ENCODE measurements at places on chromosomes 1 and 21.

DNA sequence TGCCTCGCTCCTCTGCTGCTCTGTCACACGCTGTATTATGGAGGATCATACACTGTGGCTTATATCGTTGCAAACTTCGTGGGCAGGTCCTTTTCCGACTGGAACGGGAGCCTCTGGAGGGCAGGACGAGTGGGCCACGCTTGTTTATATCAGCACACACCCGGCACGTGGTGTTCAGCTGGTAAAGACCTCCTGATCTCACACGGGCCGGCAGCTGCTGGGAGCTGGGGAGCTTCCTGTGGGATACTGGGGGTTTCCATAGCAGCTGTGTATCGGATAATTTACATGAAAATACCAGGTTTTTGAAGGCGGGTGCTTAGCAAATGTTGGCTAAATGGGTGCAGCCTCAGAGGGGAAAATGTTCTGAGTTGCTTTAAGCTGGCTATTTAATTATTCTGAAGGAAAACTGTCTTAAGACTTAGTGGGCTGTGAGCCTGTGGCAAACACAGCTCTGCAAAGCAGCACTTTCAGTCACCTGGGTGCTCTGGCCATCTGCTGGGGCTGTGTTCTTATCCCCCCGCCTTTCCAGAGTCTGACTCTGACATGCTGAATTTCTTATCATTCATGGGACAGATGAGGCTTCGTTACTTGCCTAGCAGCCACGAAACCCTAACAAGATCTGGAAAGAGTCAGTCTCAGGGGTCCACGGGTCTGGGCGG is 103.6 kb upstream of the GCLM start:
- DNase-seq, result no peak

DNA sequence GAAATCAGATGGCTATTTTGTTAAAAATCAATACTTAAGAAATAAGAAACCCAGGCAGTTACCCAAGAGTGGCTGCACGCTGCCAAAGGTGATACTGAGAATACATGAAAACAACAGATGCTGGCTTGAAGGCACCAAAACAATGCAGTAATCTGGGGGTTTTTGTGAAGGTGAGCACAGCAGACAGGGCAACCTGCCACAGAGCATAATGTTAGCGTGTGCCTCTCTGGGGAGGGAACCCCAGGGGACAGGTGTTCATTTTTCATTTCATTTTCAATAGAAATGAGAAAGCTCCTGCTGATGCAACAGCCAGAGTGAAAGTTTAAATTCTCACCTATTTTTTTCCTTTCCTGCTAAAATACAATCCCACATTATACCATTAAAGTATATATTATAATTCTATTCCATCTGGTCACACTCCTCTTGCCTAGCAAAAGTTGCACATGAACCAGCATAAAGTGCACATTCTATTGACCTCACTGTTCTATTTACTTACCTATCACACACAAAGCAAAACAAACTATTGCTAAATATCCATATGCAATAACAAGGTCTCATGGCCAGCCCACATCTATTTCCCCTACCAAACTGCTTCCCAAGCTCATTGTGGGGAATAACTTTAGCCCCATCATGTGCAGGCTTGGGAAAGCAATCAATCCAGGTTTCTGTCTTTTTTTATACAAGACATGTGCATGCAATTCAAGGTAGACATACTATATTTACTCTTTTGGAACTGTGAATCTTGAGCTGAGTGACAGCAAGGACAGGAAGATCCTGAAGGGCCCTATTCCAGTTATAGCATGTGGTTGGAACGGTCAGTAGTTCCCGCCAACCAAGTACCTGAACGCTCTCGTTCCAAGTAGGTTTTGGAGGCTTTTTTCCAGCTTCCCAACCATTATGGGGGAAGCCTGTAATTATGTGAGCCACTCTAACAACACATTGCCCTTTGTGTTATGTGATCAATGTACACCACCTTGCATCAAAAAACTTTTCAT is 173.6 kb downstream of the RERE start:
- DNase-seq, result no peak

DNA sequence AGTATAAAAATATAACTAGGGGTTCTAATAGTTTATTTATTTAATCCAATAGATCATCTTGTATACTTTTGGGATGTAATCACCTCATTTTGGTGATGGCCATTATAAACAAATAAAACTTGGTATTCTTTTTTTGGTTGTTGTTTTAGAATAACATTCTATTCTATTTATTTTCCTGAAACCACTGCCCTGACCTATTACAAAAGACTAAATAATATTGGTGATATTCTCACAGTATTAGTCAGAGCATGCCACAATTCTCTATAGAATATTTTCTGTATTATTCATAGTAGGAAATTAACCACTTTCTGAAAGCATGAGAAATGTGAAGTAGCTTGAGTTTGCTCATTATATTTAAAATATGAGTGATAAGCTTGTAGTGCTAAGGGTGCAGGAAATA is 54.1 kb upstream of the LRRC7 start:
- no peak for DNase-seq

DNA sequence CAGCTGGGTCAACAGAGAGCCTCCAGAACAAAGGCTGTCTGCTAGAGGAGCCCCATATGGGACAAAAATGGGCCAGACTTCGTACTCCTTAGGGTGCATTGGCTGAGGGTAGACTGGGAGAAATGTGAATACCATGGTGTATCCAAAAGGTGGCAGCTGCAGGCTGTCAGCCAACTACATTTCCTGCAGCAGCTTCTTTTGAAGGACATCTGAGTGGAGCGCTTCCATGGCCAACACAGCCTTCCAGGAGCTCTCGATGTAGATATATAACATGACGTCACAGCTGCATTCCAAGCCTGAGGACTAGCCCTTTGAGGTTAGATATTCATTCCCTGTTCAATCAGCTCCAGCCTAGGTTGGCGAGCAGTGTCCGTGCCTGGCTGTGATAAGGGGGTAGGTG is 107.7 kb downstream of the MAB21L3 start:
- DNase-seq, result no peak

DNA sequence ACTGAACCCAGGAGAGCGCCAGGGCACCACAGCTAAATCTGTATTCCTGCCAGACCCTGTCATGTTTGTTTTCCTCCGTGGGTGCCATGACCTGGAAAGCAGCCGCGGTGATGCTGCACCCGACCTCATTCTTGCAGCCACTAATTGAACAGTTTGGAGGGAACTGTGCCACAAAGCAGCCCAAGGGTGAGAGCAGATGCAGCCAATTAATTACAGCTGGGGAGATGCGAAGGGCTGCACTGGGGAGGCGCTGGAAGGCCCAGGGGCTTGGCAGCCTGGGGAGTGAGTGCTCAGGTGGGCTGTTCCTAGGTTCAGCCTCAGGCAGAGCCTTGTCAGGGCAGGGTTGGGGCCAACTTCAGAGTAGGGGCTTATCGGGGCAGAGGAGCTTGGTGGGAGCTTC is 158.4 kb upstream of the CD34 start:
- no peak for DNase-seq

GRCh38 chr1:22471078-22471477 is 19.4 kb downstream of the ZBTB40 start:
- DNase-seq, result no peak

DNA sequence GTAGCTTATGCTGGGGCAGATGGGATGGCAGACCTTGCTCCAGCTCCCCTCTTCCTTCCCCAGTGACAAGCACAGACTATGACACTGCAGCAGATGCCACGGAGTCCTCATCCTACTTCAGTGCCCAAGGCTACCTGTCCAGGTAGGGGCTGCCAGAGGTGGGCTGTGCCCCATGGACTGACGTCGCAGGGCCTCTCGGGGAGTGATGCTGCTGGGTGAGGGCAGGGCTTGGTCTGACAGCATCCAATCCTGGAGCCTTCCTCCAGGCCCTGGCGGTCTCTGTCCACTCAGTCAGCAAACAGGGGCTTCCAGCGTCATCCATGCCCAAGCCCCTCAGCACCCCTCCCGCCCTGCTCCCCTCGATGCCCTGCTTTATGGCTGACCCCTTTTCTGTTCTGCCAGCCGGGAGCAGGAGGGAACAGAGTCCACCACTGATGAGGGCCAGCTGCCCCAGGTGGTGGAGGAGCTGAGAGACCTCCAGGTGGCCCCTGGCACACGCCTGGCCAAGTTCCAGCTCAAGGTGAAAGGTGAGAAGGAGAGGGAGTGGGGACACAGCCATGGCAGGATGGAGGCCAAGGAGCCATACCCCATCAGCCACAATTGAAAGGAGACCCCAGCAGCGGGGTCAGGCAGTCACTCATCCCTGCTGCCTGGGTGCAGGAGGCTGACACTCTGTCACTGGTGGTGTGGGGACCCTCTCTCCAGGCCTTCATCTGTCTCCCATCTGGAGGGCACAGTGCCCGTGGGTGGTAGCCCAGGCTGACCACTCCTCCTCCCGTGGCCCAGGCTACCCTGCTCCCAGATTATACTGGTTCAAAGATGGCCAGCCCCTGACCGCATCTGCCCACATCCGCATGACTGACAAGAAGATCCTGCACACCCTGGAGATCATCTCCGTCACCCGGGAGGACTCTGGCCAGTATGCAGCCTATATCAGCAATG is 73.6 kb downstream of the TRIM11 start:
- DNase-seq, result peak; percentile 28

- no peak for DNase-seq
Measured at GRCh38 chr1:210981490-210981889, 152.5 kb downstream of the KCNH1 start.

- no peak for DNase-seq
Measured at GRCh38 chr1:167136191-167136614, 42.3 kb downstream of the STYXL2 start.

- DNase-seq, result no peak
Measured at GRCh38 chr1:176765608-176766007, 302.6 kb downstream of the PAPPA2 start.

GRCh38 chr1:219085082-219085481 is 88.6 kb upstream of the LYPLAL1 start:
- no peak for DNase-seq

- no peak for DNase-seq
Measured at GRCh38 chr1:100924991-100925390, 29.1 kb downstream of the SLC30A7 start.

- DNase-seq, result peak; percentile 80
Measured at GRCh38 chr1:166839600-166840308, 479 bp downstream of the POGK start.

GRCh38 chr1:100076319-100076718 is 56.4 kb downstream of the SASS6 start:
- DNase-seq, result no peak

DNA sequence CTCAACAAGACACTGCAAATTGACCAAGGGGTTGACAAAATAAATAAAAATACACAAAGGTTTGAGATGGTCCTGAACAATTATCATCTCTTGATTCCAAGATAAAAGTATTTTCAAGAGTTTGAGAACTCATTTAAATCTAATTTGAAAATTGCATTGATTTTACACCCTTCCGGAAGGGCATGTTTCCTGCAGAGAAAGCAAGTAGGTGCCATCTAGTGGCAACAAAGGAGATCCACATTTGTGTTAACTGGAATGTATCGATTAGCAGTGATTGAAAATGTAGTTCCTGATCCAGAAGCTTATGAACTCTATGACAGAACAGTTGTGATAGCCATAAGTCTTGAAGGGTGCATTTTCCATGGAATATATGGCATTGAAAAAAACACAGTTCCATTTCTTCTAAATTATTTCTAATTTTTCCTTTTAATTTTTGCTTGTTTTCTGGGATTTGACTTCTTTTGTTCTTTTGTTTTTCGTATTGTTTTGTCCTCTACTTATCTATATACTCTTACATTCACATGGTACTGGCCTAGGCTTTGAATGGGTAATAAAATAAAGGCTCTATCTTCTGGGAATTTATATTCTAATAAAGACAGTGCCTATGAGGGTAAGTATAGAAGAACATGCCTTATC is 143.7 kb downstream of the DNM3 start:
- no peak for DNase-seq

- DNase-seq, result no peak
Measured at GRCh38 chr1:222241410-222241809, 306.5 kb downstream of the HHIPL2 start.

- peak; percentile 86 for DNase-seq
Measured at GRCh38 chr1:205319081-205320018, 2.2 kb downstream of the NUAK2 start.

GRCh38 chr1:204588826-204589225 is 72.6 kb downstream of the MDM4 start:
- DNase-seq, result no peak

GRCh38 chr1:211623515-211623914 is 44.6 kb upstream of the SLC30A1 start:
- DNase-seq, result no peak

DNA sequence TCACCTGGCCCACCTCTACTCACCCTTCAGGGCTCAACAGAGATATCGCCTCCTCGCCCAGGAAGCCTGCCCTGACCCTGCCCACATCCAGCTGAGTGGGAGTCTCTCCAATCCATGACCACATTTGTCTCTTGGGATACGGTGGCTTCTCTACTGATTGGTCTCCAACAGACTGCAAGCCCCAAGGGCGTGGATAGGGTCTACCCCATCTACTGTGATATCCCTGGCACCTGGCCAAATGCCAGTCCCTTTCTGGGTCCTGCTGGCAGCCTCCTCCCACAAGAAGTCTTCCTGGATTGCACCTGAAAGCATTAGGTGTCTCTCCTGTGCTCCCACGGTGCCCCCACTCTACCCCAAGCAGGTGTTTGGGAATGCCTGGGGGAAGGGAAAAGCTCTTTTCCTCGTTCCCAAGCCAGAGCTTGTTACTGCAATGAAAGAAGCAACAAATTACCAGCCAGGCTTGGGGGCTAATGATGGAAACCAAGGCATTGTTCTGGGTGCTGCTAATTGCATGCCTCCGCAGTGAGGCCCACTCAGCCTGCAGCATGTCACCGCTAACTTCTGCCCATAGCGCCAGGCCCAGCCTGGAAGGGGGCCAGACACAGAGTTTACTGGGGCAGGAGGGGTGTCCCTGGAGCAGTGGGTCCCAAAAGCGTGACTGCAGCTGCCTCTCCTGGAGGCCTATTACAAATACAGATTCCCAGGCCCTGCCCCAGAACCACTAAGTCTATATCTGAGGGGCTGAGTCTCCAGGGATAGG is 90.7 kb upstream of the IFFO2 start:
- peak; percentile 23 for DNase-seq

- no peak for DNase-seq
Measured at GRCh38 chr1:30538993-30539867, 184.2 kb downstream of the MATN1 start.

DNA sequence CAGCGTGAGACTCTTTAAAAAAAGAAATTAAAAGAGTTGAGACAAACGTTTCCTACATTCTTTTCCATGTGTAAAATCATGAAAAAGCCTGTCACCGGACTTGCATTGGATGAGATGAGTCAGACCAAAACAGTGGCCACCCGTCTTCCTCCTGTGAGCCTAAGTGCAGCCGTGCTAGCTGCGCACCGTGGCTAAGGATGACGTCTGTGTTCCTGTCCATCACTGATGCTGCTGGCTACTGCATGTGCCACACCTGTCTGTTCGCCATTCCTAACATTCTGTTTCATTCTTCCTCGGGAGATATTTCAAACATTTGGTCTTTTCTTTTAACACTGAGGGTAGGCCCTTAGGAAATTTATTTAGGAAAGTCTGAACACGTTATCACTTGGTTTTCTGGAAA is 31.2 kb downstream of the IFNAR1 start:
- DNase-seq, result no peak

Data from lower lobe of right lung (tissue), 2 donors.